ENCODE measurements at places on chromosomes 4 and X.

GRCh38 chrX:33336783-33337182, 125.4 kb upstream of the DMD start:
- H3K27ac ChIP-seq = no peak overlapping the region
- DNase-seq = no peak
- no peaks in the 10 kb centered on the region for H3K27me3 ChIP-seq
- no peaks in the 10 kb centered on the region for H3K36me3 ChIP-seq
- no peaks in the 10 kb centered on the region for H3K4me1 ChIP-seq

DNA sequence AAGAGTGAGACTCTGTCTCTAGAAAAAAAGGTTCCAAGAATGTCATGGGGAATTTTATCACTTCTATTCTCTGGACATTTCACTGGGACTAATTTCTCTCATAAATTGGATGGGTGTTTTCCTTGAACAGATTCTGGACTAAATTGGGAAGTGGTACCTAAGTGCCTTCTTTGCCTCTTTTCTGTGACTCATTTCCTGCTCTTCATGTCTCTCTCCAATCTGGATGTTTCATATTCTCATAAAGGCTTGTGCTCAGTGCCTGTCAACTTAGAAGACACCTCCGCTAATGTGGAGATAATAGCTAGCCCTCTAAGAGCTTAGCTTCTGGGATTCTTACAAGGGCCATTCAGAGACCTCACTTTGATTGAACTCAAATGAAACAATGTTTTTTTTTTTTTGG, 38.0 kb upstream of the IGFBP7 start:
- no peak overlapping the region for H3K27ac ChIP-seq
- H3K27me3 ChIP-seq = no peaks in the 10 kb centered on the region
- H3K4me3 ChIP-seq = no peak overlapping the region
- DNase-seq = no peak
- H3K4me1 ChIP-seq = no peaks in the 10 kb centered on the region

DNA sequence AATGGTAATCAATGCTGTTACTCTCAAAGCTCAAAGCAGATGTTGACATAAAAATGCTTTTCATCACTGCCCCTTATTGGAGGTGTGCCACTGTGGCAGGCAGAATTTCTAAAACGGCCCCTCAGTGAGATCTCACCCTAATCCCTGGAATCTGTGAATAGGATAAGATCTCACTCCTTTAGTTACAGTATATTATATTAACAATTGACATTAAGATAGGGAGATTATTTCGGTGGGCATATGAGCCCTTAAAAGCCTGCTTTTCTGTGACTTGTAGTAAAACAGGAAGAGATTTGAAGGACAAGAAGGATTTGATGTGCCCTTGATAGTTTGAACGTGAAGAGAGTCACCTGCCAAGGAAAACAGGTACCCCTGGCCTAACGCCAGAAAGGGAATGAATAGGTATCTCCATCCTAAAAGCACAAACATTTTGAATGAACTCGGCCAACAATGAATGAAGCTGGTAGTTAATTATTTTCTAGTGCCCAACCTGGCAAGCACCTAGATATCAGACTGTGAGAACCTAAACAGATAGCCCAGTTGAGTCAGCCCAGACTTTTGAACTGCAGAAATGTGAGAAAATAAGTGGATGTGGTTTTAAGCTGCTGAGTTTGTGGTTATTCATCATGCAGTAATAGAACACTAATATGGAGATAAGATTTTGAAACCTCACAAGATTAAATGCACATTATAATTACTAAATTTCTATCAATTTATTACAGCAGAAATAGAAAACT, 881.6 kb downstream of the PCDH18 start:
- H3K27me3 ChIP-seq = no peaks in the 10 kb centered on the region
- H3K36me3 ChIP-seq = no peaks in the 10 kb centered on the region
- H3K4me1 ChIP-seq = no peaks in the 10 kb centered on the region
- DNase-seq = no peak

DNA sequence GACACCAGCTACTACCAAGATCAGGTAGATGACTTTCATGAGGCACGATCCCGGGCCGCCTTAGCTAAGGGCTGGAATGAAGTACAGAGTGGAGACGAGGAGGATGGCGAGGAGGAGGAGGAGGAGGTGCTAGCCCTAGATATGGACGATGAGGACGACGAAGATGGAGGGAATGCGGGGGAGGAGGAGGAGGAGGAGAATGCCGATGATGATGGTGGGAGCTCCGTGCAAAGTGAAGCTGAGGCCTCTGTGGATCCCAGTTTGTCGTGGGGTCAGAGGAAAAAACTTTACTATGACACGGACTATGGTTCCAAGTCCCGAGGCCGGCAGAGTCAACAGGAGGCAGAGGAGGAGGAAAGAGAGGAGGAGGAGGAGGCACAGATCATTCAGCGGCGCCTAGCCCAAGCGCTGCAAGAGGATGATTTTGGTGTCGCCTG, 481 bp downstream of the UTP3 start:
- H3K4me3 ChIP-seq = peak overlapping the region; percentile 92
- no peaks in the 10 kb centered on the region for H3K27me3 ChIP-seq
- no peaks in the 10 kb centered on the region for H3K36me3 ChIP-seq
- H3K4me1 ChIP-seq = peaks cover 17% of the 10 kb centered on the region
- peak overlapping the region; percentile 86 for H3K27ac ChIP-seq
